ENCODE measurements at places on chromosomes 13 and 19.

DNA sequence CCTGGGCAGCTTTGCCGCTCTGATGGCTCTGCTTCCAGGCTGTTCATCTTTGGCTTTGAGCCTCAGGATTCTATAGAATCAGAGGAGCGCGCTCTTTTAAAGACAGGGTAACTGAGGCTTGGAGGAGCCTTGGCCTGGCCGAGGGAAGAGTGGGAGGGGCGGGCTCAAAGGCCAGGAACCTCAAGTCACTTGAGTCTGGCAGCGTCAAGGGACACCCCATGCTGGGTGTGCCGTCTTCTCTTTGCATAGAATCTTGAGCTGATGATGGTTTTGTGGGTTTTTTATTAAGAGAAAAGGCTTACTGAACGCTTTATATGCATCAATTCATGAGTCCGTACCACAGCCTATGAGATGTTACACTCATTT, 1.1 kb downstream of the PGLS start:
- no peak for DNase-seq

GRCh38 chr13:37618554-37618953, 20.0 kb upstream of the POSTN start:
- DNase-seq = no peak

DNA sequence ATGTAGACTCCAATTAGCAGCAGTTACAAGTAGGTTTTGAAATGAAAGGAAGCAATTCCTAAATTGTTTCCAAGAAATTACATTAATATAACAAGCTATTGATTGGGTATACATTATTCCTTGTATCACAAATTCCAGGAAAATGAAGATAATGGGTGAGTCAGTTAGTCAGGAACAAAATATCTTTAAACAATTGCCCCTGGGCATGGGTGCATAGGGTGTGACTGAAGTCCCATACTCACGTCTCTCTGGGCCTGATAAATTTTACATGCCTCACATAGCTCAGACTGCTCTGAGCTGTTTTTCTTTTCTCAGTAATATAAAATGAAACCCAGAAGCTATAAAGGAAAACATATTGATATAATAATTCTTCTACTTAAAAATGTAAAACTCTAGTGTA, 87.8 kb downstream of the FNDC3A start:
- no peak for DNase-seq

DNA sequence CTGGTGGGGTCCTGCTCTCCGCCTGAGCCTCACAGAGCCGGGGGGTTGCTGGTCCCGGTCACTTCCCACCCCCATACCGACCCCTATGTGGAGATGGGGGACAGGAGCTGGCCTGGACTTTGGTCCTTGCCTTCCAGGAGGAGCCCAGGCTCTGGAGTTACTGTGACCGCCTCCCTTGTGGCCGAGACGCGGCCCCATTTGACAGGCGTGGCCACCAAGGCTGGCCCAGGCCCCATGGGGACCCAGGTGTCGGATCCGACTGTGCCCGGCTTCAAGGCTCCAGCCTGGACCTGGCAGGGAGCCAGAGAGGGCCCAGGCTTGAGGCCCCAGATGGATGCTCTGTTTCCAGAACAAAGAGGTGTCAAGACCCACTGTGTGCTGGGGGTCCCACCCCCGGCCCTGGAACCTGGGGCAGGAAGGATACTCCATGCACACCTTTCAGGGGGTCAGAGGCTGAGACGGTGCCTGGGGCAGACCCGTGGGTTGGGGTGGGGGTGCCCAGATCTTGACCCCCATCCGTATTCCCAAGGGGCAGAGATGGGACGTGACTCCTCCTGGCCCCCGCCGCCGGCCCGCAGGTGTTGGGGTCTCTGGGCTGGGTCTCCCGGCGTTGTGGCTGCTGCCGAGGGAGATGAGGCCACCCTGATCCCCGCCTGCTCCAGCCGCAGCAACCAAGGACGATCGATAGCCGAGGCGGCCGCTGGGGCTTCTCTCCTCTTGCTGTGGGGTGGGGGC, 47.8 kb upstream of the TCF3 start:
- DNase-seq = no peak

DNA sequence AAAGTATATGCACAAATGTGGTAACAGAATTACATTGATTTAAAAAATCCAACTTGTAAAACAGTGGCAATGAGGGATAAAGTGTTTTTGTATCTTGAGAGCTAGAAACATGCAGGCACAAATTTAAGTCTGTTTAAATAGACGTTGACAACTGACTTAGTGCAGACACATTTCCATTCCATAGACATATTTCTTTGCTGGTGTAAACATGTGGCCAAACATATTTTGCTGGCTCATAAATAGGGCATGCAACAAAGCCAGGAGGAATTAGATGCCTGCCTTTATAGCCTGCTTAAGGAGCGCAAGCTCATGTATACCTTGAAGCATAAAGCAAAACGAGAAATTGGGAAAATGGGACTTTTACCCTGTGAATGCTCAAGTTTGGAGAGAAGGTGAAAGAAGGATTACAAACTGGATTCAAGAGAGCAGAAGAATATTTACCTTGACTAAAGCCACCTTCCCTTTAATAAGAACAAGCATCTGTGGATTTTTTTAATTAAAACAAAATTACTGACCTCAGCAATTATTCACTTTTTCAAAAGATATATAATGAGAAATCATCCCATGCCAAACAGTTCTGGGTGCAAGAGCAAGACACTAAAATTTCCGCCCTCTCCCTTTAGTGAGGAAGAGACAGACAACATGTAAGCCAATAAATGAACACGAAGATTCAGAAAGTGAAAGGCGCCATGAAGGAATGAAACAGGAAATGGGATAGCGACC, 71.0 kb downstream of the DCT start:
- no peak for DNase-seq

All from stimulated activated CD4-positive, alpha-beta T cell treated with anti-CD3 and anti-CD28 coated beads, Interleukin-2, amount 100 ng/mL, for 48 hours (primary cell).